ENCODE measurements at places on chromosomes 3 and 15.
A peak's percentile ranks its signal among the peaks of the same experiment; 100 is the strongest.

DNA sequence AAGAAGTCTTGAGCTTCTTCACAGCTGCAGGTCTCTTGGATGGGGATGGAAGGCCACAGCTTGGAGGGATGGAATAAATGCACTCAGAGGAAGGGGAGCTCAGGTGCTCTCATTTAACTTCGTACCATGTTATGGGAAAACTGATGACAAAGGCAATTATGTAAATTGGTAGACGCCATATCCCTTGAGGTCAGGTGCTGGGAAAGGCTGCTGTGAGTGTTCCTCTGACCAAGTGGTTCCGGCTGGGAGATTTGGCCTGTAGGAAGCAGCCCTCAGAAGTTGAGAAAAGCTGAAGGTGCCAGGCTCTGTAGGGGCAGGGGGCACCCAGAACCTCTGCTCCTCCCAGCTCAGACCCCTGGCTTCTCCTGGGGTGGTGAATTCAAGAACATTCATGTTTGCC lies 47.1 kb downstream of the FAH start:
- DNase-seq: no peak

- DNase-seq: no peak
Measured at GRCh38 chr3:140530603-140531002, 147.3 kb upstream of the TRIM42 start.

- peak; percentile 22 for DNase-seq
Measured at GRCh38 chr3:120093119-120093910, 932 bp downstream of the GSK3B start.

GRCh38 chr3:17638356-17638755 lies 104.1 kb downstream of the TBC1D5 start:
- no peak for DNase-seq

- DNase-seq: no peak
Measured at GRCh38 chr15:60721257-60721626, 242.3 kb upstream of the ICE2 start.

DNA sequence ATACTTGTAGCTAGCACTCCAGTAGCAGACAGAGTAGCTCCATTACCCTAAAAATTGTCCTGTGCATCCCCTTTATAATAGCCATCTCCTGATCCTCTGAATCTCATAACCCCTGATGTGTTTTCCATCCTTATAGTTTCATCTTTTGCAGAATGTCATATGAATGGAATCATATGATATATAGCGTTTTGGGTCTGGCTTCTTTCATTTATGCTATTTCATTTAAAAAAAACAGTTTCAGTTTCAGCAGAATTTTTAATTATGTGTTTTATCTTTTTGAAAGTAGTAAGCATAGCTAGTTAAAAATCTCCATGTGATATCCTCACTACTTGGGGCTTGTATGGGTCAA lies 132.7 kb downstream of the KLF13 start:
- no peak for DNase-seq

DNA sequence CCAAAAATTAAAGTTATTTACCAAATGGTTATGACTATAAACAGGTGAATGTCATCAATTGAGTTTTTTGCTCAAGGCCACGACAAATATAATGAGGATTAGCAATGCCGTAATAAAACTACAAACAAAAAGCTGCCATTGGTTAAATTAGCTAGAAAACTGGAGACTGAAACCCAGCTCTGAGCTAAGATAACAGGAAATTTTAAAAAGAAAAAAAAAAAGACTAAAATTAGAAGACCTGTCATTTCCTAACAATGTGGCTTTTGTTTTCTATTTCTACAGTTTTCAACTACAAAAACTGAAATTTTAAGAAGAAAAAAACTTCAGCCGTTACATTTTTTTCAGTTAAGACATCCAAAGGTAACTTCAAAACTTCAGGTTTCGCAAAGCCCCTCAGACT lies 9.7 kb downstream of the SLC12A6 start:
- no peak for DNase-seq

DNA sequence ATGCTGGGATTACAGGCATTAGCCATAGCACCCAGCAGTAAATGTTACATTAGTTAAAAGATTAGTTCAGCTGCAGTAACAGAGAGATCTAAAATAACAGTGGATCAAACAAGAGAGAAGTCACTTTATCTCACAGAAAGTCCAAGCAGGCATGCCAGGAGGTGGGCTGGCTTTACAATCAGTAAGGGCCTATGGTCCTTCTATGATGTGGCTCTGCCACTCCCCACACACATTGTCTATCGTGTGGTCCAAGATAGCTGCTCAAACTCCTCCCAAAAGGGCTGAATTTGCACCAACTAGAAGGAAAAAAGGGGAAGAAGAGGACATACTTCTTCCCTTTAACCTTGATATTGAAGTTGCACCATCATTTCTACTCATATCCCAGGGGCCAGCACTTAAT lies 4.6 kb upstream of the RUVBL1 start:
- DNase-seq: no peak

- DNase-seq: no peak
Measured at GRCh38 chr15:92170897-92171296, 222.8 kb upstream of the ST8SIA2 start.

DNA sequence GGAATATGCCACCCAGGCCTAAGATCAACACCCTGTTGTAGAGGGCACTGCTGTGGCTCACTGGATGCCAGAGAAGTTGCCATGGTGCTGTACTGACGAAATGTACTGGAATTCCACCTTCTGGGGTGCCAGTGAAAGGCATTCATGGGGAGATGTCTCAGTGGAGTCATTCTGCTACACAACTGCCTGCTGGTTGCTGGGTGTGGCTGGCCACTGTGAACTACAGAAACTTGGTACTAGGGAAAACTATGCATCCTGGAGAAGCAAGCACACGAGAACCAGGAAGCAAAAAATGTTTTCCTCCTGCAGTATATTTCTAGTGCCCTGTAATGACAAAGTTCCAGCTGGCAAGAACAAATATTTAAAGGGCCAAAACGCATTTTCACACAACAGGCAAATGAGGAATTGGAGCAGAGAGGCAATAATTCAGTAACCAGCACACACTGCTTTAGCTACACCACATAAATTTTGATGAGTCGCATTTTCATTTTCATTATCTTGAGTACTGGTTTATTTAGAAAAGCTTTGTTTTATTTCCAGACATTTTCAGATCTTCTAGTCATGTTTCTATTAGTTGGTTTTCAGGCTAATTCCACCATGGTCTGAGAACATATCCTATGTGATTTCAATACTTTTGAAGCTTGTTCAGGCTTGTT lies 18.3 kb upstream of the RFX7 start:
- DNase-seq: no peak

DNA sequence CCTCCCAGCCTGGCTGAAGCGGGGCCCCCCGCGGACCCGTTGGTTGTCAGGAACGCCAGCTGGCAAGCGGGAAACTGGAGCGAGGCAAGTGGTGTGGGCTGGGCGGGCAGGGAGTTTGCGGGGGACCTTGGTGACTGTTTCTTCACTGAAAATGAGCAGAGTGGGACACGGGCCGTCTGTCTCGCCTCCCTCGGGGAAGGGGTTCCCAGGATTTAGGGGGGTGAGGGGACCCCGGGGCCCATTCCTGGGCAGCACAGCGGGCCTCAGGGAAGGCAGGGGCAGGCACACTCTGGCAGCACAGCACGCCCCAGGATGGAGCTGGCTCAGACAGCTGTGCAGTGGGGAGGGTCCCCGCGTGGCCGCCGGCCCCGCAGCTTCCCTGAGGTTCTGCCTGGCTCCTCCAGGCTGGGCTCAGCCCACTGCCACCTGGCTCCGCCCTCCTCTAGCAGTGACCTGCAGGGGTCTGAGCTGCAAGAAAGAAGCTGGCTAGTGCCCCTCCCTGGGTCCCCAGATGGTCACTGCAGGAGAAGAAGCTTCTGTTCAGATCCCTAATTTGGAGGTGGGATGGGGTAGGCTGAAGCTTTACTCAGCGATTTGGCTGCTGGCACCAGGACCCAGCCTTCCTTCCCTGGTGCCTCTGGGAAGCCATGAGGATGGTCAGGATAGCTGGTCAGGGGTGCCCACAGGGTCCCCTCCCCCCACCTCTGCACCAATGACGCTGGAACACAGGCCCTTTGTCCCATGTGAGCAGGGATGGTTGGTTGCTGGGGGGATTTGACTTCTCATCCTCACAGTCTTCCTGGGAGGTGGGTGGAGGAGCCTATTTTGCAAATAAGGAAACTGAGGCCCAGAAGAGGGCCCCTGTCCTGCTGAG lies 90.4 kb downstream of the TBC1D2B start:
- no peak for DNase-seq

DNA sequence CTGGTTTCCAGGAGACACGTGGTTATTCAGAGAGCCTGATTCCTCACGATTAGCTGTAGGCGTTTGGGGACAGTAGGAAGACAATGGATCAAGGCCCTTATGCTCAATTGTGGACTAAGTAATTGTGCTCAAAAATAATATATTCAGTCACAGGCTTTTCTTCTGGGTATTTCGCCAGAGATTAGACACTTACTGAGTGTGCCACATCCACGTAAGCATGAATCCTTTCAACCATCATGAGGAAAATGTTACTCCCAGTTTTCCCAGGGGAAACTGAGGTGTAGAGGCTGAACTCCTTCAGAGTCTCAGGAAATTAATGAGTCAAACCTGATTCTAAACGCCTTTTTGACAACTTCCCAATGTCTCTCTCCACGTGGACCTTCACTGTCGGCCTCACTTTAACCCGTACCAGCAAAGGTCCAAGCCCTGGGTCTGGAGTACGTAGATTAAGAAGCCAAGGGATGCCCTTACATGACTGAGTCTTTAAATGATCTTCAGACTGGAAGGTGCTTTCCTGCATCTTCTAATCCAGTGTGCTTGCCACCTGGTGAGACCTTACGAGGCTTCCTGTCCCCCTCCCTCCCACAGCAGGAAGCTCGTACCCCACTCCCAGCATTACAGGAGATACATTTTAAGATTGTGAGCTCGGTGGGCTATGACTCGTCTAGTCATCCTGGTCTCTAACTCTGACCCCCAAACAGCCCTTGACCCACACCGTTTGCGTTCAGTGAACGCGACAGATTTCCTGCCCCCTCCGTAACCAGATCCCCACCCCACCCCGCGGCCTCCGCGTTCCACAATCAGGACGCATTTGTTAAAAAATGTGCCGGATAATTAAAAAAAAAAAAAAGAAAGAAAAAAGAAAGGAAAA lies 1.7 kb downstream of the PKM start:
- peak; percentile 67 for DNase-seq

- no peak for DNase-seq
Measured at GRCh38 chr15:70435872-70436271, 327.5 kb downstream of the UACA start.

GRCh38 chr15:87817553-87817952 lies 439.0 kb downstream of the NTRK3 start:
- no peak for DNase-seq

GRCh38 chr15:92654662-92655061 lies 913 bp downstream of the FAM174B start:
- DNase-seq: no peak

GRCh38 chr15:58877999-58878825 lies 55.3 kb downstream of the SLTM start:
- no peak for DNase-seq

Data from T-helper 2 cell (primary cell).